ENCODE measurements at places on chromosomes 2 and 18.

- DNase-seq: no peak
Observed at GRCh38 chr2:99878581-99879350, 263.6 kb downstream of the AFF3 start.

- DNase-seq: no peak
Observed at GRCh38 chr2:16223161-16223840, 283.0 kb downstream of the MYCN start.

DNA sequence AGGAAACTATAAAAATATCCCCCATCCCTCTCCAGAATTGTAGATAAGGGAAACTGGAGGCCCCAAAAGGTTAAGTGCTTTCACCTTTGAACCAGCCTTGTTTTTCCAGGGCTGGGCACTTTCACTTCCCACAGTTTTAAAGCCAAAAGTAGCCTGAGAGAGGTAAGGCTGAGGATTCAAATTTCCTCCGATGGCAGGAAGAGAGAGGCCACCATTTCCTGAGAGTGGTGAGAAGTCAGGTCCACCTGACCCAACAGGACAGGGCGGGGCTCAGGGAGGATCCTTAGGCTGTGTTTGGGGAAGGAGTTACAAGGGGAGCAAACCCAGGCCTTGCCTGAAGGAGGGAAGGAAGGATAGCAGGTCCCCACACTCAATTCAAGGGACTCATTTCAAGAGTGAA, 4.7 kb upstream of the TEX261 start:
- no peak for DNase-seq

GRCh38 chr2:208268156-208268952, 2.3 kb downstream of the PIKFYVE start:
- no peak for DNase-seq

GRCh38 chr18:36392979-36393287, 95.4 kb downstream of the FHOD3 start:
- no peak for DNase-seq

- no peak for DNase-seq
Observed at GRCh38 chr2:48852938-48853337, 97.4 kb upstream of the LHCGR start.

GRCh38 chr2:197244349-197244748, 66.2 kb downstream of the ANKRD44 start:
- no peak for DNase-seq

DNA sequence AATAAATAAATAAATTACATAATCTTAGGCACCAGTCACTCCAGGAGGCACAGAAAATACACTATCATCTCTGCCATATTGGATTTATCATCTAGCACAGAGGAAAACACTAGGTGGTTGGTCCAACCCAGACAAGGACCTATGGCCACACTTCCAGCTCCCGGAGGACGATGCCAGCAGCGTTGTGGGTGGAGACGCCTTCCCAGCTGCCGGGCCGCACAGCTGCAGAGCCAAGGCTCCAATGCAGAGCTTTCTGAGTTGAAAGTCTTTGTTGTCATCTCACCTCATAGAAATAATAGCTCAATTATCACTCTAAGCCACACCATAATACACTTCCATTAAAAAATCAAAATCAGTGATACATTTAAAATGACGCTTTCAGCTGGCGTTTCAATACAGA, 457.1 kb upstream of the SALL3 start:
- no peak for DNase-seq

GRCh38 chr2:157692768-157693167, 64.1 kb upstream of the ACVR1C start:
- no peak for DNase-seq

DNA sequence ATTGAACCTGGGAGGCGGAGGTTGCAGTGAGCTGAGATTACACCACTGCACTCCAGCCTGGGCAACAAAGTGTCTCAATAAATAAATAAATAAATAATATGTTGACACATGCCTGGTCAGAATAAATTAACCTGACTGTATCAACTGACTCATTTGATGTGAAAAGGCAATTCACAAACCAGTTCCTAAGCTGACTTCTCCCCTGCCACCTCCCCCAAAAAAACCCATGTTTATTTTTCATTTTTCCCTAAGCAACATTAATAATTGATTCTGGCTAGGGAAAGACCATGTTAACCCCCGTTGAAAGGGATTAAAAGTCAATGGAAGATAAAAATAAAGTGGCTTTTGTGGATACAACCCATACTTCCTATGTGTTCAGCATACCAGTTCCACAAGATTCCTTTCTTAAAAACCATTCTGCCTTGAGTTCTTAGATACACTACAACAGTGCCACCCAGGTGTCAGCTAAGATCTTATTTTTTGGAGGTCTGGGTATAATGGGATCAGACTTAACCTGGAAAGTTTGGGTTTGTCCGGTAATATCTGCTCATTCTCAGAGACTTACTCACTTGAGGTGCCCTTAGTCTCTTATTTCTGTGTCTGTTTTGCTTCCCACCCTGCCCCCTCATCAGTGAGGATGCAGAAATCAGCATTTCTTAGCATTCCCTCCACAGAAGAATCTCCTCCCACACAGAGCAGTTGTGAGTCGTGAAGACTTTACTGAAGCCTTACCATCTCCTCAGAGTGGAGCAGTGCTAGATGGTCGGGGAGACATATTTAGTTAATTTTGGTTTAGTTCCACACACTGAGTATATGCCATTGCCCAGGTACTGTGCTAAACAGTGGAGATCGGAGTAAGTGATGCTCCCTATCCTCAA, 10.1 kb upstream of the MCFD2 start:
- no peak for DNase-seq

- no peak for DNase-seq
Observed at GRCh38 chr2:133788386-133788785, 220.1 kb upstream of the NCKAP5 start.

GRCh38 chr2:181904022-181904632, 12.6 kb downstream of the ITPRID2 start:
- DNase-seq: no peak

All from fibroblast of the conjunctiva (primary cell).